IPS DF 6.9 (cell line): ENCODE measurements at places on chromosomes 2 and 18.
A peak's percentile ranks its signal among the peaks of the same experiment; 100 is the strongest.

DNA sequence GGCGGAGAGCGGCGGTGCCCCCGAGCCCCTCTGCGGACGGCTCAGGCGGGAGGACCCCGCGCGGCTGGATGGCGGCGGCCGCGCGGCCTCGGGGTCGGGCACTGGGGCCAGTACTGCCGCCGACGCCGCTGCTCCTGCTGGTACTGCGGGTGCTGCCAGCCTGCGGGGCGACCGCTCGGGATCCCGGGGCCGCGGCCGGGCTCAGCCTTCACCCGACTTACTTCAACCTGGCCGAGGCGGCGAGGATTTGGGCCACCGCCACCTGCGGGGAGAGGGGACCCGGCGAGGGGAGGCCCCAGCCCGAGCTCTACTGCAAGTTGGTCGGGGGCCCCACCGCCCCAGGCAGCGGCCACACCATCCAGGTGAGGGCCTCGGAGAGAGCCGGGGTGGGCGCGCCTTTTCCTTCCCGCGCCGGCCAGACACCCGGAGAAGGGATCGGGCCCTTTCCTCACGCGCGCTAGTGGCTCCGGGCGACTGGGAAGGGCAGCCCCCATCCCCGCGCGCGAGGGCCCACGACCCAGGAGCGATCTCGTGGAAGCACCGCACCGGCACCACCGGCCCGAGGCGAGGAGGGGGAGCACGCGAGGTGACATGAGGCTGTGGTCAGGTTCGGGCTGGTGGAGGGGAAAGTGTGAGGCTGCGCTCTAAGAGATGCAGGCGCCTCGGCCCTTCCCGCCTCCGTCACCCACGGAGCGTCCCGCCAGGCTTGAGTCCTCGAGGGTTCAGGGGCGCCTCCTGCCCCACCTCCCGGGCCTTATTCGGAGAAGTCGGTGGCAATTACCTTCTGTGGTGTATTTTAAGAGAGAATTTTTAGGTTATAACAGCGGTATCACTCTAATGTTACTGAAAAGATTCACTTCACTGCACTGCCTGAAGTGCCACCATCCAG, 607 bp downstream of the LAMA3 start:
- no peak for DNase-seq

DNA sequence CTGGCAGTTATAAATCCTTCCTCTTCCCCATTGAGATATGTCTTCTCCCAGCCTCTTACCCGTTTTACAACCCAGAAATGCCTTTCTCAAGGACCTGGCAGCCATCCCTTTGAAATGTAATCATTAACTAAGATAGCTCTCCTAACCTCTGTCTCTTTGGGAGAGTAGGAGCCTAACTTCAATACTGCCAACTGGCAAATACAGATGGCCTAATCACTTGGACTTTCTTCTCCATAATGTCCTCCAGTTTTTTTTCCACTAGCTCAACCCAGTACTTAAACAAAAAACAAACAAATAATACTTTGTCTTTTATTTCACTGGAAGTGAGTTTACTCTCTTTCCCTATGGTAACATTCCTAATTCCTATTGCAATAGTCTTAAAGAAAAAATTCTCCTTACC, 1391.1 kb downstream of the SUCLG1 start:
- DNase-seq, result no peak

DNA sequence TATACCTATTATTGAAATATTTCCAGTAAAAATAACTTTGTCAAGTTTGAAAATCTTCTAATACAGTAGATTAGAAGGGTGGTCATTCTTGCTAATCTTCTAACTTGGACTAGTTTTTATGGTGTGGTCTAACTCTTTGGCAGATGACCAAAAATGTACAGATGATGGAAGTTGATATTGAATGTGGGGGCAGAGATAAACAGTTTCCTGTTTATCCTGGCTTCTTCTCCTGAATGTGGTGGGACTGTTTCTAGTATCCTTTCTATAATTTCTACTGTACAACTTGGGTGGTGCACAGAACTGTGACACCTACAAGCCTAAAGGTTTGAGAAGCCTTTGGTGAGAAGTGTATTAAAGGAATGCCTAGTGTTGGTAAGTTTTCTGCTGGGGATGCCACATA, 178.7 kb downstream of the PDE11A start:
- no peak for DNase-seq

DNA sequence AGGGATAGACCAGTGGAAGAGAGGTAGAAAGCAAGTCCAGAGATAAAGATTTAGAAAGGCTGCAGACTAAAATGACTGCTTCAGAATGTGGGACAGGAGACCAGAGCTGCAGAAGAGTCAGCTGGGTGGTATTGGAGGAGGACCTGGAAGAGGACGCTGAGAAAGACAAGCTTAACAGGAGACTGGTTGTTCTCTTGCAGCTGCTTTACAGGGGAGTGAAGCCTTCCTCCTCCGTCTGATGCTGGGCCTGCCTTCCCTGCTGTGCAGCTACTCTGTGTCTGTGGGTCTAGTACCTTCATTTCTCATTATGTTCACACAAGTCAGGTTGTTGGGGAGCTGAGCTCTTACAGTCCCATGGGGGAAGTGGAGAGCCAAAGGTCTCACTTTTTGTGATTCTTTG, 35.7 kb downstream of the SPATS2L start:
- no peak for DNase-seq

GRCh38 chr2:189674374-189675112, at the start of gene ANKAR:
TSS of gene ANKAR (plus strand) at chr2:189674670. CDS start at chr2:189676491, 1,821 bp downstream.
- DNase-seq, result peak; percentile 74

- DNase-seq, result no peak
Observed at GRCh38 chr18:67517444-67517765, 885 bp upstream of the DSEL start.

DNA sequence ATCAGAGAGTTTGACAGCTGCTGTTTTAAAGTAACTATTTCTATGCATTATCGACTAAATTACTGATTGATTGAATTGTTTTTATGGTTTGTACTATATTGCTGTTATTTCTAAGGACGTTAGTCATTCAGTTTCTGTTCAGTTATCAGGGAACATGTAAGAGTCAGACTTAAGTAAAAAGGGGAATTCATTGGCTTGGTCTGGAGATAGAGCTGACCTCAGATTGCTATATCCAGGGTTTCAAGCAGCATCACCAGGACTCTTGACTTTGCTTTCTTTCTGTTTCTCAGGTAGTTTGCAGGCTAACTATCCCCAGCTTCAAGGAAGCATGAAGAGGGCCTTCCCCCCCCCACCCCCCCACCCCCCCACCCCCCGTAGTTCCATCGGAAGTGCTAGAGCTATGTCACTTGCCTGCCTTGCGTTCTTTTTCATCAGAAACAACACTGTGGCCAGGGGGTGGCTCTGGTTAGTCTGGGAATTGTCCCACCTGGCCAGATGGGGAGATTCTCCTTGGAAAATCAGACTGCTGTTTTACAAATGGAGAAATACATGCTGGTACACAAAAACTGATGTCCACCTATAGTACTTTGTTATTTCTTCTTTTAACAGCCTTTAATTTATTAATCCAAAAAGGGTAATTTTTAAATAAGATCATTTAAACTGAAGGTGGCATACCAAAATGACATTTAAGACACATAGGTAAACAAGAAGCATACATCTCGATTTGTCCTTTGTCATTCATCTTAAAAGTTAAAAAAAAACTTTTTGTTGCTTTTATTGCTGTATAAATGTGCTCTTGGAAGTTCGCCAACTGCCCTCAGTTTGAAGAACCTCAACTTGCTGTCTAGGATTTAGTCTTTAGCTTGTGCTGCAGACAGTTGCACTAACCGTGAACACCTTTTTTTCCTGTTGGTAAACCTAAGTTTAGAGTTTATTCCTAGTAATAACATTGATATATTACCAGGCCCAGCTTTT, 9.4 kb downstream of the SMAD4 start:
- DNase-seq, result no peak

DNA sequence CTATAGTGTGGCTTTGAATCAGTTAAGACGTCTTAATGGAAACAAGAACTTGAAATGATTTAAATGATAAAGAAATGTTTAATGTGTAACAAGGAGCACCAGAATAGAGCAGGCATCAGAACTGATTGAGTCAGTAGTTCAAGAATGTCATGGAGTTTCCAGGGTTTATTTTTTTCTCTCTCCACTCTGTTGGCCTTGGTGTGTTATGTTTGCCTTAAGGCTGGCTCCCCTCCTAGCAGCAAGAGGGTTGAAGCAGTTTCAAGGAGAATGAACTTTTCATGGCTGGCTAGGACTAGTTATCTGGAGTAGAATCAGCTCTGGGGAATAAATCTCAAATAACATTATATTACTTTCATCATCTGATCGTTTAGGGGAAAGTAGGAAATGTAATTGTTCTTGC, 13.4 kb upstream of the GLS start:
- DNase-seq, result no peak

- no peak for DNase-seq
Observed at GRCh38 chr2:241478166-241478565, 30.2 kb downstream of the STK25 start.

DNA sequence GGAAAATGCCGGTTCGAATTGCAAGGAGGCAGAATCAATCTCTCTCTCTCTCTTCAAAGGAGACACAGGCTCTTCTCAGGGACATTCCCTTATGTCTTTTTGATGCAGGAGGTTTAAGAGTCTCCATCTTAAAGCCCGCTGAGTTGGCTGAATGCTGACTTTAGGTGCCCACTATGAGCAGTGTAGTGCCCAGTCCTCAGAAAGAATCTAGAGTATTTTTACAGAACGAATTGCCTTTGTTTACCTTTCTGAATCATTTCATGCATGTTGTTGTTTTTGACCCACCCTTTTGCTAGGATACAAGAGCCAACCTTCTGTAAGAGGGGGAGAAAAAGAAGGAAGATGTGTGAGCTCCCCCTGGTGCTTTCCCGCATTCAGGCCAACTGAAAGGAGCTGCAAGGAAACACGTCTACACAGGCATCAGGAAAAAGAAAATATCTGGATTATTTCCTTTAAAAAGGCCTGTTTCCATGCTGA, 193.5 kb upstream of the TCF4 start:
- DNase-seq, result peak; percentile 55

GRCh38 chr2:46075848-46076247, 221.4 kb upstream of the EPAS1 start:
- DNase-seq, result no peak

DNA sequence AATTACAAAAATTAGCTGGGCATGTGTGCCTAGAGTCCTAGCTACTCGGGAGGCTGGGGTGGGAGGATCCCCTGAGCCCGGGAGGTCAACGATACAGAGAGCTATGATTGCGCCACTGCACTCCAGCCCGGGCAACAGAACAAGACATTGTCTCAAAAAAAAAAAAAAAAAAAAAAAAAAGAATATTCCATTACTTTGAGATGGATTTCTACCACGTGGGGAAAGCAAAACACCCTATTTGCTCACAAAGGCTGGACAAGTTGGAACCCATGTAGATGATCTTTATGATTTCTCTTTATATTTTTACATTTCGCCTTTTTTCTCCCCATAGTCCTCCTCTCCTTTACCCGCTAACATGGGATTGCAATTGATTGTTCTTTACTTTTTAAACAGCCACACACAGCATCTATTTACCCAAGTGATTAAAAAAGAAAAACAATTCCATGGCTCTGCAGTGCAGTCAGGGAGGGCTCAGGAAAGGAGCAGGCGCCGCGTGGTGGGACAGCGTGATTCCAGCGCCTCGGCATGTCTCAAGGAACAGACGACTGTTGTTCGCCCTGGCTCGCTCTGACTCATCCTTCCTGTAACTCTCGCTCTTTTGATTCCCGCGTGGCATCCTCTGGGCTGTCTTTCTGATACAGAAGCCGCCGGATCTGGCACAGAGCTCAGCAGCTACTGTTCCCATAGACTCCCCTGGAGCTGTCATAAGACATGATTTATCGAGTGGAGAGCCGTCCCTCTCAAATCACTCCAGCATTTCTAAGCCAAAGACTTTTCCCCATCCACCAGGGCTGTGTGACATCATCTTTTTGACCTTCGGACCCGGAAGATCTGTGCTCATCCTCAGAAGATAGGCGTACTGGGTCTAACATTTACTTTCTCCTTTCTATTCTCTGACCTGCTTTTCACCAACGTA, 230.4 kb upstream of the AGAP1 start:
- DNase-seq, result peak; percentile 9

DNA sequence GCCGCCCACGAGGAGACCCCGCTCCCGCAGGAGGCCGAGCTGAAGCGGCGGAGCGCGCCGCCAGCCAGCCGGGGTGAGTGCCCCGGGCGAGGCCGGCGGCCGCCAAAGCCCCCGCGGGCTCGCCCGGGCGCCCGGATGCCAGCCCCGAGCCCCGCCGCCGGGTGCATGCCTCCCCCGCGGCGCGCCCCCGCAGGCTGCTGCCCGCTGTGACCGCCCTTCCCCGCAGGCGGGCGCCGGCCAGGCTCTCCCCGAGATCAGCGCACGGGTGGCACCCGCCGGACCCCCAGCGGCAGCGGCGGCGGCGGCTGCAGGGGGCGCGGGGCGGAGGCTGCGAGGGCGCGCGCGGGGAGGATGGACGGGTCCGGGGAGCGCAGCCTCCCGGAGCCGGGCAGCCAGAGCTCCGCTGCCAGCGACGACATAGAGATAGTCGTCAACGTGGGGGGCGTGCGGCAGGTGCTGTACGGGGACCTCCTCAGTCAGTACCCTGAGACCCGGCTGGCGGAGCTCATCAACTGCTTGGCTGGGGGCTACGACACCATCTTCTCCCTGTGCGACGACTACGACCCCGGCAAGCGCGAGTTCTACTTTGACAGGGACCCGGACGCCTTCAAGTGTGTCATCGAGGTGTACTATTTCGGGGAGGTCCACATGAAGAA, 470 bp downstream of the KCNF1 start:
- no peak for DNase-seq

- DNase-seq, result no peak
Observed at GRCh38 chr2:84889332-84889731, 8.4 kb upstream of the TRABD2A start.

GRCh38 chr18:77857678-77858655, 608.3 kb downstream of the GALR1 start:
- no peak for DNase-seq

DNA sequence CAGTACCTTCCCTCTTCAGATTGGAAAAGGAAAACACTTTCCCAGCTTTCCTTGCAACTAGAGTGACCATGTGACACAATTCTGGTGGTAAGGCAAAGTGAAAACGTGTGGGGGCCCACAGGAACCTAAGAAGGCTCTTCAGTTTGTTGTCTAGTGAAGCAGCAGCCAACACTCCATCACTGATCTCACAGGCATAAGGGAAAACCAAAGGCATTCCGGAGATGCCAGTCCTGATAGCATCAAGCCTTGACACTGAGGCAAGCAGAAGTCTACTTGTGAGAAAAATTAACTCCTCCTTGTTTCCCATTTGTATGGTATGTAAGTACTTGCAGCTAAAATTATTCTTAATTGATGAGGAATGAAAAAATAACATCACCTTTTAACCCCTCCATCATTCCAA, 88.3 kb downstream of the ETAA1 start:
- DNase-seq, result no peak

GRCh38 chr2:73457982-73458381, 72.3 kb downstream of the ALMS1 start:
- no peak for DNase-seq
